ENCODE measurements at places on chromosomes 7 and 10.
A peak's percentile ranks its signal among the peaks of the same experiment; 100 is the strongest.

DNA sequence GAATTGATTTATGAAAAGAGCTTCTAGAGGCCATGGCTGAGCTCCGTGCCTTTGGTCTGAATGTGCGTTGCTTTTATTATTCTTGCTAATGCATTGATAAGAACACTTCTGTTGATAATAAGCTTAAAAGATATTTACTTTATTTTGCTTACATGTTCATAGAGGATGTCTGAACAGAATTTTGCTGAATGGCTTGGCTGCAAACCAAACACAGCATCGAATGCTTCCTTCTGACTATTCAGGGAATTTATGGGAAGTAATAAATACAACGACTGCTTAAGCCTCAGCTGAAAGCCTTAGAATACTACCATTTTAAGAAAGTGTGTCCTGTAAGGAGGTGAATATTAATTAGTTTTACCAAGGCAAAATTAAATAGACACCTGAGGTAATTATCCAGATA, 643.5 kb upstream of the POT1 start:
- H3K27ac ChIP-seq, result no peak overlapping the region
- no peaks in the 10 kb centered on the region for H3K27me3 ChIP-seq
- H3K4me3 ChIP-seq, result no peak overlapping the region
- DNase-seq, result no peak

GRCh38 chr10:88270871-88271713, 312.0 kb downstream of the RNLS start:
- no peaks in the 10 kb centered on the region for H3K36me3 ChIP-seq
- H3K4me3 ChIP-seq, result no peak overlapping the region
- no peak overlapping the region for H3K27ac ChIP-seq
- DNase-seq, result no peak
- H3K27me3 ChIP-seq, result no peaks in the 10 kb centered on the region

DNA sequence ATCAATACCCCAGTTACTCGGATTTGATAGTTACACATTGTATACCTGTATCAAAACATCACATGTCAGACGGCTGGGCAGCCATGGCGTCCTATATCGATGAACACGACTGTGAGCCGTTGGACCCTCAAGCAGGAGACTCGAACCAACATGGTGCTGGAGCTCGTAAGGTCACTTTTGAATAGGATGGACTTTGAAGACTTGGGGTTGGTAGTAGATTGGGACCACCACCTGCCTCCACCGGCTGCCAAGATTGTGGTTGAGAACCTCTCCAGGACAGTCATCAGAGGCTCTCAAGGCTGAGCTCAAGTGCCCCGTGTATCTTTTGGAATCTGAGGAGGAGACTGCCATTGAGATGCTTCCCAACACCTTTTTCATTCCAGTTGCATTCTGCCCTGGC, 1.9 kb upstream of the RINT1 start:
- no peak overlapping the region for H3K27ac ChIP-seq
- no peak overlapping the region for H3K4me3 ChIP-seq
- no peaks in the 10 kb centered on the region for H3K27me3 ChIP-seq

DNA sequence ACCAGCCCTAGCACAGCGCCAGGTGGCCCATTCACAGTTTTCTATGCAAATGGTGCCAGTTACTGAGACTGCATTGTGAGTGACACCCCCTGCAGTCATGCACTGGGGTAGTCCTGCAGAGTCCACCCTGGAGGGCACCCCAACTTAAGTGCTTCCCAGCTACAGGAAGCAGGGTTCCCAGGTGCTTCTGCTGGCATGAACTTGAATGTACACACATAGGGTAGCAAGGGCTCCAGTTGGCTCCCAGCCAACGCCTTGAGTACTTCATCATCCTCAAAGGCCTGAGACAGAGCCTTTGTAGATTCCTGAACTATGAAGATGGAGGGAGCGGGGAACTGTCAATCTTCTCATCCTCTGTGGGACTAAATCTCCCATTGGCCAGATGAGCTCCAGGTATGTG, 11.5 kb upstream of the NPFFR1 start:
- no peak for DNase-seq
- no peaks in the 10 kb centered on the region for H3K36me3 ChIP-seq
- no peak overlapping the region for H3K27ac ChIP-seq
- H3K4me1 ChIP-seq, result no peaks in the 10 kb centered on the region

DNA sequence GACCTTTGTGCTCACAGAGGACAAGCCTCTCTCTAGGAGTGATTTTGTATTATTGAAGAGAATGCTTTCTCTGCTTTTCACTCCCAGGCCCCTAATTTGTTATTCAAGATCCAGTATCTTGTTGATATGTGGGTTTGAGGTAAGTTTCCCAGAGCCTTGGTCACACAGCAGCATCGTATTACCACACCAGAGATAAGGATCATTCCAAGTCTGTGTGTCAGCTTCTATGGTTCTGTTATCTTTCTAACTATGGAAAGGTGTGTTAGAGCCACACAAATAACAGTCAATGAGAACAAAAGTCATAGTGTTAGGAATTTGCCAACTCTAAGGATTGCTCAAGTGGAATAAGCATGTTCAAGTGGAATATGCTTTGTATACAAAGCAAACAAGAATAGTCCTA, 1208.3 kb downstream of the GATA3 start:
- H3K27ac ChIP-seq, result no peak overlapping the region
- no peak overlapping the region for H3K4me3 ChIP-seq
- peaks cover 5% of the 10 kb centered on the region for H3K4me1 ChIP-seq

GRCh38 chr7:55124989-55125875, 106.4 kb downstream of the EGFR start:
- H3K4me3 ChIP-seq, result no peak overlapping the region
- no peaks in the 10 kb centered on the region for H3K4me1 ChIP-seq
- DNase-seq, result peak; percentile 61
- no peaks in the 10 kb centered on the region for H3K36me3 ChIP-seq
- no peaks in the 10 kb centered on the region for H3K27me3 ChIP-seq

DNA sequence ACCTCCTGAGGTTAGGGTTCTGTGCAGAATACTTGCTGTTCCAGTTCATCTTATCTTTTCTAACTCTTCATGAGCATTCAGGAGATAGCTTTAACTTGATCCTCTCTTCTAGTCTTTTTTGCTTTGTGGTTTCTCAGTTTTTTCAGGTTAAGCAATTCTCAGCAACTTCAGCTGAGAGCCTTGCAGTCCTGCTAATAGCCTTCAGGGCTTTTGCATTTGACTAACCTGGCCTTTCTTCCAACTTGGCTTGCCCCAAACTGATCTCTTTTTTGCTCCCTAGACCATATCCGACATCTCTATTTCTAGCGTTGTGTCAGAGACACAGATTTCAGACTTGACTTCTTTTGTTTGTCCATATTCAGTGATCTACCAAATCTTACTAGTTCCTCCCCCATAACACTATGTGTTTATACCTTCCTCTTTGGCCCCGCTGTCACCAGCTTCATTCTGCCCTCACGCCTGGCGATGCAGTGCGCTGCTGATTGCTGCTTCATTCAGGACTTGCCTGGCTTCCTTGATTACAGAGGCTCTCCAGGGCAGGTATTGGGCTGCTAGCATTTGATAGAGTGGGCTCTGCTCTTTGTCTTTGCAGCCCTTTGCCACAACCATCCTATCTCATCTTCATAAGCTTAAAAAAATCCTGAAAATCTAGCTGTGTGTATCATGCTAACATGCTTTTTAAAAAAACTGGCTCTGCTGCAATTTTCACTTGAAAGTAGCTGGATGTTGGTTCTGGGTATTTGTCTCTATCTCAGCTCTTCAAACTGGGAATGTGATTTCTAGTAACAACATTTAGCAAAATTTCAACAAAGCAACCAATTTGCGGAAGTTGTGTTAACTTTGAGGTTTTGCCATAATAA, 9.6 kb downstream of the CUL1 start:
- H3K4me3 ChIP-seq, result no peak overlapping the region
- DNase-seq, result peak; percentile 46
- H3K4me1 ChIP-seq, result no peaks in the 10 kb centered on the region
- no peaks in the 10 kb centered on the region for H3K27me3 ChIP-seq

GRCh38 chr7:41702635-41703371, at the start of gene INHBA:
TSS of gene INHBA (minus strand) at chr7:41703090. CDS start at chr7:41700374, 2,716 bp downstream.
- H3K4me1 ChIP-seq, result peaks cover 3% of the 10 kb centered on the region
- H3K4me3 ChIP-seq, result no peak within 1 kb of the TSS
- no peak within 1 kb of the TSS for H3K27ac ChIP-seq
- DNase-seq, result no peak

GRCh38 chr7:83876593-83876992, 227.7 kb upstream of the SEMA3E start:
- H3K36me3 ChIP-seq, result no peaks in the 10 kb centered on the region
- no peaks in the 10 kb centered on the region for H3K27me3 ChIP-seq
- no peaks in the 10 kb centered on the region for H3K4me1 ChIP-seq
- DNase-seq, result peak; percentile 19

GRCh38 chr10:19658622-19659233, 157.5 kb upstream of the PLXDC2 start:
- H3K36me3 ChIP-seq, result no peaks in the 10 kb centered on the region
- H3K27me3 ChIP-seq, result no peaks in the 10 kb centered on the region
- H3K27ac ChIP-seq, result no peak overlapping the region
- DNase-seq, result no peak
- H3K4me1 ChIP-seq, result no peaks in the 10 kb centered on the region

DNA sequence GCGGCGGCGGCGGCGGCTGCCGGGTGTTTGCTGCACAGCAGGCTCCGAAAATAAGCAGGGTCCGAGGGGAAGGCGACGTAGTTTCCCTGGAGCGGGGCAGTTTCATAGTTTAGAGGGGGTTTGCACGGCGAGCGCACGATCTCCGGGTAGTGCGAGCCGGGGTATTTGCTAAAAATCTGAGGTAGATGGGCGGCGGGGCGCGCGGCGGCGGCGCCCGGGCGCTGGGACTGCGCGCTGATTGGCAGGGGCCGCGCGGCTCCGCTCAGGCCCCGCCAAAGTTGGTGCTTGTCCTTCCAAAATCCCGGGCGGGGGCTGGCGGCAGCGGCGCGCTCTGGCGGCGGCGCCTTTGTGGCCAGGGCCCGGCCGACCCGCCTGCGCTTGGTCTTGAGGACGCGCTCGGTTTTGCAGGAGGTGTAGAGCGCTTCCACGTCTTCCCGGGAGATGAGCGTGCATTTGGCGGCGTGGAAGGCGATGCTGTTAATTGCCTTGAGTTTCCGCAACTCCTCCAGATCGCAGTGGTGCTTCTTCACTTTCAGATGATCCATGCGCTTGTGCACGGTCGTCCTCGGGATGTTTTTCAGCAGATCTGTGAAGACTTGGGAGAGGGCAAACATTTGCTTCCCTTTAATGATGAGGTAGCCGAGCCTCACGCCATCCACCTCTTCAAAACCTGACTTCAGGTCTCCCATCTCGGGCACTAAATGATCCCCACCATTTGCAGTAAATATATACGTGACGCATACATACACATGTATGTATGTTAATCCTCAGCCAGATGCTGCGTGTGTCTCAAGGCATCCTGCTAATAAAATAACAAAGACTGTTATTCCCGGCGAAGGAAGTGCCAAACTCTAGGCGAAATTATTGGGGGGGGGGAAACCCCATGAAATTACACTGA, 8.1 kb downstream of the SKIDA1 start:
- peak overlapping the region; percentile 86 for H3K27ac ChIP-seq
- peaks cover 11% of the 10 kb centered on the region for H3K4me1 ChIP-seq
- peak; percentile 87 for DNase-seq
- peak overlapping the region; percentile 68 for H3K4me3 ChIP-seq
- no peaks in the 10 kb centered on the region for H3K27me3 ChIP-seq

DNA sequence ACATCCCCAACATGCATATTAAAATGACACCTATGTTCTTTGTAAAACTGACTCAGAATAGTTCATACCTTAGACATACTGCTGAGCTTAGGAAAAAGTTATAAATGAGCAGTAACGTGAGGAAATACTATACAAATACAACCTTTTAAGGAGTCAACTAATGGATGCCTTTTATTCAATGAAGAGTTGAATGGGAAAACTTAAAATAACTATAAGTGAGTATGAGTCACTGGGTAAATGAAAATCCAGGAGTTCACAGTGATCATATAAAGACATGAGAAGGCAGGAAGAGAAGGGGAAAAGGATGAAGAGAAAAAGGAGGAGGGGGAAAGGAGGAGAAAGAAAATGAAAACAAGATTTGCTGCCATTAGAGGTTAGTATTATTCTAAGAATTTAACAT, 157.8 kb upstream of the PCDH15 start:
- H3K36me3 ChIP-seq, result no peaks in the 10 kb centered on the region
- no peak overlapping the region for H3K27ac ChIP-seq
- H3K27me3 ChIP-seq, result no peaks in the 10 kb centered on the region

GRCh38 chr7:7183061-7183837, 905 bp downstream of the C1GALT1 start:
- peaks cover 12% of the 10 kb centered on the region for H3K4me1 ChIP-seq
- H3K27ac ChIP-seq, result peak overlapping the region; percentile 96
- DNase-seq, result peak; percentile 56
- H3K36me3 ChIP-seq, result no peaks in the 10 kb centered on the region

- no peak overlapping the region for H3K27ac ChIP-seq
- DNase-seq, result no peak
- H3K36me3 ChIP-seq, result no peaks in the 10 kb centered on the region
- no peaks in the 10 kb centered on the region for H3K4me1 ChIP-seq
- H3K27me3 ChIP-seq, result no peaks in the 10 kb centered on the region
These were observed 490.9 kb downstream of the ZWINT start for GRCh38 chr10:55870186-55870585.
